Activated CD8-positive, alpha-beta T cell treated with anti-CD3 and anti-CD28 coated beads, Interleukin-2, amount 10 ng/mL, durations not matched to agents 7 days and 5 days (primary cell): ENCODE measurements at places on chromosomes 1 and 21.
A peak's percentile ranks its signal among the peaks of the same experiment; 100 is the strongest.

DNA sequence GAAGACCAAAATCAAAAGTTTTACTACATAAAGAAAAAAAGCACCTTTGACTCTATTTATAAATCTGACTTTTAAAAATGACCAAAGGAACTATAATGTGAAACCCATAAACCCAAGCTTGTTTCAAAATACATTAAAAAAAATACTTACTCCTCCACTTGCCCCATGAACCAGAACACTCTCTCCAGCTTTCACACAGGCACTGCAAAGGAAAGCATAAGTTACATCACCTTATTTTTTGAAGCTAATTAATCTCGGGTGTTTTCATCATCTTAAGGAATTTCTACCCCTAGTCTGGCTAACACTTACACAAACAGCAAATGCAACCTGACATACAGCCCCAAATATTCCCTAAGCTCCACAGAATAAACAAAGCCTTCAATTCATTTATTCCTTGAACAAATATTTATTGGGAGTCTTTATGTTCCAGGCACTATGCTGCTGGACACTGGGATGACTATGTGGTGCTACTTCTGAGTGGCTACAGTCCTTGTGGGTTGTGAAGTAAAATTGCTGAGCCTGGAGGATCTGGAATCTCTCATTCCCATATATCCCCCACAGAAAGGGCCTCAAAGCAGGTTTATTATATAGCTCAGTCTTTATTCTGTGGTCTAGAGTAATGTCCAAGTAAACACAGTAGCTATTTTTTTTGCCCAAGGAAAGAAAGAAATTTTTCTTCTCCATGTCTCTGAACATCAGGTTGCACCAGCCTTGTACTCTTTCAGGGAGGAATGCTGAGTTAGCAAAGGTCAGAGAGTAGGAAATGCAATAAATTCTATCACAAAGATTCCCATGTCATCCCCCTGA lies 18.2 kb downstream of the CRYZ start:
- DNase-seq = no peak

DNA sequence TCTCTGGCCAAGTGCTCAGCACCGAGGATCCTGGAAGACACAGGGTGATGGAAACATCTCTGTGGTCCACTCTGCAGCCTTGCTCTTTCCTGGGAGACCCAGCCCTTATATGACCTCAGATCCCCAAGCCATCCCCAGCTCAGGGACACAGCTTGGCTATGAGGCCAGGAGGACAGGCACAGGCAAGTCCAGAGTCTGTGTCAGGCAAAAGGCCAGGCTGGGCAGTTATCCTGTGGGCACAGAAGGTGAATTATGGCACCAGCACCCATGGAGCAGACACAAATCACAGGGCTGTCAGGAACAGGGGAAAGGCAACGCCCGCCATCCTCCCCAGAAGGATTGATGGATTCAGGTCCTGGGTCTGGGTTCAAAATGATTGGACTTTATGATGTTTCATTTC lies 52.1 kb upstream of the SCMH1 start:
- DNase-seq = no peak

GRCh38 chr1:76715474-76715873 lies 151.8 kb upstream of the ST6GALNAC5 start:
- no peak for DNase-seq

DNA sequence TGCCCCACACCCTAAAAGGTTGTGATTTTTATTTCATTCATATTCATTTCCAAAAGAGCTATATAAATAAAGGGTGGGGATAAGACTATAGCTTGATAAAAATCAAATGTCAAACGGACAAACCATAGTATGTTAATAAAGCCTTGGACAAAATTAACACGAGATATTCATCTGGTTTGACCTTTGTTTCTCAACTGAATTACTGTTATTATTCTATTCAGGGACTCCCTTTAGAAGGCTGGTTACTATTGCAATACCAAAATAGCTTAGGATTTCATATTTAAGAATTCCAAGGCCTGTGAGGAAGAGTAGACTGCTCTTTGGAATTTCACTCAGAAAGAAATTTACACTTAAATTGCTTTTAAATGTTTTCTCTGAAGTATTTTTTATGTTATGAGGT lies 10.2 kb upstream of the PALMD start:
- DNase-seq = no peak

GRCh38 chr1:158285756-158286241 lies 3.9 kb upstream of the CD1C start:
- DNase-seq = peak; percentile 40

- no peak for DNase-seq
Observed at GRCh38 chr1:181202986-181203555, 114.6 kb downstream of the IER5 start.

DNA sequence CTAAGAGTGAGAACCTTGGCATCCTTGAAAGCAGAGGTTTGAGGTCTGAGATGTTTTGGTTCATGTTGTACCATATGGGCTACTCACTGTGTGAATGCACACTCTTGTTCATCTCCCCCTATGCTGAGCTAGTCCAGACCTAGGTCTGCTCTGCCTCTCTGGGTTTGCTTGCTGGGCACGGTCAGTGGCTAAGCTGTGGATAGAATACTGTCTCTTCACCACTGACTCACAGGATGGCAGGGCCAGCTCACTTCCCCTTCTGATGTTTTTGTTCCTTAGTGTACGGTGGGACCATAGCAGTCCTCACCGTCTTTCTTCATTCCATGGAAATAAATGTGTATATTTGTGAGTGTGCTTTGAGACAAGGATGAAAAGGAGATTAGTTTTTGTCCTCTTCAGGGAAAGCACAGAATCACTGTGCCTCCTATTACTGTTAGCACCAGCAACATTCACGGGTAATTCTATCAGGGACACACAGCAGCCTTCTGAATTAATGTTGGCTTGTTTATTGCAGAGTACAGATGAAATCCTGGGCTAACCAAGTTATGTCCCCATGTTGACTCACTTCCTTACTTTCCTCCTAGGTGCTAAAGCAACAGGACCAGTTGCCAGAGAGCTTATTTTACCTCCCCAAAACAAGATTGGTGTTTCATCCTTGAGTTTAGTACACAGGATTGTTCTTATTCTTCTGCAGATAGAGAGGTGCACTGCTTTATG lies 56.9 kb upstream of the IVNS1ABP start:
- DNase-seq = no peak

- no peak for DNase-seq
Observed at GRCh38 chr1:100512803-100513352, 25.1 kb upstream of the GPR88 start.

- peak; percentile 79 for DNase-seq
Observed at GRCh38 chr1:2212532-2213491, 15.3 kb upstream of the SKI start.

- DNase-seq = no peak
Observed at GRCh38 chr1:18750600-18750999, 108.9 kb downstream of the TAS1R2 start.

GRCh38 chr1:175536921-175537320 lies 206.5 kb downstream of the TNR start:
- DNase-seq = no peak

GRCh38 chr1:13737398-13737797 lies 37.4 kb downstream of the PRDM2 start:
- DNase-seq = no peak

DNA sequence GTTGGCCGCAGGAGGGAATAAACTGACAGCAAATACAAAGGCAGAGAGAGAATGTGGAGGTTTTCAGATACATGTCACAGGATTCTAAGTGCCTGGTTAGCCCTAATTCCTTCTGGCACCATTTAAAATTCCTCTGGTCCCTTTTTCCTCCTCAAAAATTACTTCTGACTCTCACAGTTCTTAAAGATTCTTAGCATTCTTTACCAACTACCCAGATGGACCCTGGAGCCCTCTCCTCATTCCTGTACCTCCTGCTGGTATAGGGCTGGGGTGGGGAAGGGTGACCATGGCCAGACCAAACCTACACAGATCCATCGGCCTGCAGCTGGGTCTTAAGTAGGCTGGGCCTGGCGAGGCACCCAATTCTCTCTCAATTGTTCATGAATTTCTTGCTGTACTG lies 7.2 kb downstream of the MKNK1 start:
- DNase-seq = no peak

DNA sequence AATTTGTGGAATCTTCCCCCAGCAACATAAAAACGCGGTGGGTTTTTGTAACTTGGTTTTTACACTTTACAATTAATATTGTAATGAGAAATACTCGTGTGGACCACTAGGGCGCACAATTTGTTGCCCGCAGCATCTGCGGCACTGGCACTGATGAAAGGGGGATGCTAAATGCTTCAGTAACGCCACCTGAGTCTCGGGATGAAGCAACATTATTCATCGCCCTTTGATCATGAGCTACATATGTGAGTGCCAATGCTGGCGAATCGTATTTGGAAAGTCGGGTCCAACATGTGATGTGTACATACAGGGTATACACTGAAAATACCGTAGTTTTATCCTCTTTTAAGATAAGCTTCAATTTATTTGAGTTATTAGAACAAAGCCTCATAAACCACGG lies 34.2 kb upstream of the COX20 start:
- peak; percentile 65 for DNase-seq

DNA sequence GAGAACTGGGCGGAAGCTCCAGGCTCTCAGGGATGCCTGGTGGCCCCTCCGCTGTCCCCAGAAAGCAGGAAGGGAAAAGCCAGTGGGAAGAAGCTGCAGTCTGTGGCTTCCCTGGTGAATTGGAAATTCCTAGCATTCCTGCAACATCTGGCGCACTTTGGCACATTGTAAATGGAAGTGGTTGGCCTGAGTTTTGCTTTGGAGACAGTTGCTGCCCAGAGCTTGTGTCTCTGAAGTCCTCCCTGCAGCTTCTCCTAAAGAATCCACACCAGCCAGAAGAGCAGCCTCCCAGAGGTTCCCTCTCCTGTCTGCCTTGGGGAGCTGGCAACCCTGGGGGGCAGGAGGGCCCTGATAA lies 48.2 kb downstream of the ARHGEF10L start:
- DNase-seq = no peak
